ENCODE measurements at places on chromosomes 1 and 21. TPM values are rescaled to one million over a fixed set of nuclear protein-coding genes. Genes with fewer than 3 reads are reported as not detected.

DNA sequence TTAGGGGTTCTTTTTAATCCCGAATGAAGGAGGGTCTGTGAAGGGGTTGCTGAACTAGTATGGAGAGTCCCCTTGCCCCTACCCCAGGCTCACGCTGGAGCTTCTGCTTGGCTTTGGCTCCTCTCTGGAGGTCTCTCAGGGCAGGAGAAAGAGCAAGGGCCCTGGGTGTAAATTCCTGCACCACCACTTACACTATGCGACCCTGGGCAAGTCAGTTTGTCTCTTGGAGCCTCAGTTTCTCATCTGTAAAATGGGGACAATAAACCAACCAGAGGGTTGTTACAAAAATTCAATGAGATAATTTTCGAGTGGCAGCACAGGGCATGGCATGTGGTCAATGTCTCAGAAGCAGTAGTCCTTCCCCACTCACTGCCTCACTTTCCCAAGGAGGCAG lies 11.4 kb downstream of the FOXO6 start:
- peaks cover 3% of the 10 kb centered on the region for H3K27me3 ChIP-seq
- no peak overlapping the region for H3K4me3 ChIP-seq
- H3K36me3 ChIP-seq = no peaks in the 10 kb centered on the region

- no peak overlapping the region for H3K4me3 ChIP-seq
- H3K27me3 ChIP-seq = no peaks in the 10 kb centered on the region
- no peaks in the 10 kb centered on the region for H3K4me1 ChIP-seq
- DNase-seq = no peak
- no peak overlapping the region for H3K27ac ChIP-seq
- peaks cover 2% of the 10 kb centered on the region for H3K36me3 ChIP-seq
Observed at GRCh38 chr1:17654519-17654918, 100.6 kb upstream of the ACTL8 start.

GRCh38 chr1:38071312-38072256 lies 25.0 kb upstream of the POU3F1 start:
- H3K27me3 ChIP-seq = no peaks in the 10 kb centered on the region
- no peak overlapping the region for H3K27ac ChIP-seq
- DNase-seq = no peak

- no peak overlapping the region for H3K4me3 ChIP-seq
- H3K27me3 ChIP-seq = no peaks in the 10 kb centered on the region
- DNase-seq = no peak
- no peak overlapping the region for H3K27ac ChIP-seq
- no peaks in the 10 kb centered on the region for H3K36me3 ChIP-seq
- no peaks in the 10 kb centered on the region for H3K4me1 ChIP-seq
Observed at GRCh38 chr1:2871246-2871815, 69.8 kb upstream of the TTC34 start.

GRCh38 chr1:188386161-188386560 lies 1557.4 kb downstream of the PLA2G4A start:
- H3K27ac ChIP-seq = no peak overlapping the region
- H3K4me1 ChIP-seq = no peaks in the 10 kb centered on the region
- no peak for DNase-seq
- H3K4me3 ChIP-seq = no peak overlapping the region

- no peak for DNase-seq
- H3K27me3 ChIP-seq = 0 out of 2 replicates have a peak, but pooled peaks cover 3% of the 10 kb centered on the region
- H3K36me3 ChIP-seq = no peaks in the 10 kb centered on the region
- H3K4me1 ChIP-seq = peaks cover 2% of the 10 kb centered on the region
Observed at GRCh38 chr1:44613941-44614340, 60.3 kb downstream of the TMEM53 start.

PDPN gene
- 182 TPM for total RNA-seq

UMODL1 gene
- not detected for total RNA-seq

All from H1 (cell line).